ENCODE measurements at places on chromosomes 13 and 19.

DNA sequence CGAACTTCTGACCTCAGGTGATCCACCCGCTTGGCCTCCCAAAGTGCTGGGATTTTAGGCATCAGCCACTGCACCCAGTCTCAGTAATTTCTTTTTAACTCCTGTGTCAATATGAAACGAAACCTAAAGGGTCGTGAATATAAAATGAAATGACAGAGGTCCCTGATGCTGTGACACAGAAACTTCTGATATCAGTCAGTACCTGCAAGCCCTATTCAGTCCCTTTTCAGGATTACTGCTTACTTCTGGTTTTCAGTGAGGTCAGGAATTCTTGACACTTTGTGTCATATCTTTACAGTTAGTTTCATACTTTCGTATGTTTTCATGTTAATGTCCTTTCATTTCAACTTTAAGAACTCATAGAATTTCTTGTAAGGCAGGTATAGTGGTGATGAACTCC is 58.7 kb downstream of the RNF17 start:
- no peak for DNase-seq

DNA sequence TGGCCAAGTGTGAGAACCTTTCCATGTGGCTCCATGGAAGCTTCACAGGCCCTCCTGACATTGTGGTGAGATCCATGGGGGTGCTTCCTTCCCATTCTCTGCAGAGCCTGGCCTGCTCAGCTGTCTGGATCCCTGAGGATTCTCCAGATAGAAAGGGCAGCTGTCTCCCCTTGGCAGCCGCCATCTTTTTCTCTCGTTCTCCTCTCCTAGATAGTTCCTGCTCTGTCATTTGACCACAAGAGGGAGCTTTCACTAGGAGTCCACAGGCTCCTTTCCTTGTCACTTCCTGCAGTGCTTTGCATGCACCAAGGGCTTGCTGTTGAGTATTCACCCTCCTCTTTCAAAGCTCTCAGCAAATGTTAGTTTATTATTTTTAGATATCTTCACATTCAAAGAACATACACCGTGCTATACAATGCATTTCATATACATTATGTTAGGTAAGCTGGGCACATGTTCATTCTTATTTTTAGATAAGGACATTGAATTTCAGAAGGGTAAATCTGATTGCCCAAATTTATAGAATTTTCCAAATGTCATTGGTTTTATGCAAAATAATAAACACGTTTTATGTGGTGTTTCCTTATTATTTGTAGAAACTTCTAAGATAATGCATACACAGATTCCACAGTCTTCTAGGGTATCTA is 133.2 kb downstream of the FRY start:
- no peak for DNase-seq

GRCh38 chr13:112617754-112618375 is 29.9 kb upstream of the TUBGCP3 start:
- DNase-seq, result no peak

DNA sequence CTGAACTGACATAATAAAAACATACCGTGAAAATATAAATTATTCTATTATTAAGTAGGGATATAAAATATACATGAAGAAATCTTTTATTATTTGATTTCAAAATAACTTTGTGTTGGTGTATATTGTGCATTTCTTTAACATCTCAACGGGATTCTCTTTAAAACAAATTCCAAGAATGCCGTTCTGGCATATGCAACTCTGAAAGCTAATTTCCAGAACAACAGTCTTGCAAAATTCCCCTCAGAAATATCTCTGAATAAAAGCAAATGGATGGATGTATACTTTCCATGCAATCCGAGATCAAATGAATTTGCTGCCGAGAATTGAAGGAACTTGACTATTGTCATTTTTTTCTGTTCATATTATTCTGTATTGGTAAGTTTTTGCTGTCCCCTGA is 1579.8 kb downstream of the PCDH9 start:
- DNase-seq, result no peak

- no peak for DNase-seq
These were observed 3.8 kb downstream of the F7 start for GRCh38 chr13:113109151-113110047.

DNA sequence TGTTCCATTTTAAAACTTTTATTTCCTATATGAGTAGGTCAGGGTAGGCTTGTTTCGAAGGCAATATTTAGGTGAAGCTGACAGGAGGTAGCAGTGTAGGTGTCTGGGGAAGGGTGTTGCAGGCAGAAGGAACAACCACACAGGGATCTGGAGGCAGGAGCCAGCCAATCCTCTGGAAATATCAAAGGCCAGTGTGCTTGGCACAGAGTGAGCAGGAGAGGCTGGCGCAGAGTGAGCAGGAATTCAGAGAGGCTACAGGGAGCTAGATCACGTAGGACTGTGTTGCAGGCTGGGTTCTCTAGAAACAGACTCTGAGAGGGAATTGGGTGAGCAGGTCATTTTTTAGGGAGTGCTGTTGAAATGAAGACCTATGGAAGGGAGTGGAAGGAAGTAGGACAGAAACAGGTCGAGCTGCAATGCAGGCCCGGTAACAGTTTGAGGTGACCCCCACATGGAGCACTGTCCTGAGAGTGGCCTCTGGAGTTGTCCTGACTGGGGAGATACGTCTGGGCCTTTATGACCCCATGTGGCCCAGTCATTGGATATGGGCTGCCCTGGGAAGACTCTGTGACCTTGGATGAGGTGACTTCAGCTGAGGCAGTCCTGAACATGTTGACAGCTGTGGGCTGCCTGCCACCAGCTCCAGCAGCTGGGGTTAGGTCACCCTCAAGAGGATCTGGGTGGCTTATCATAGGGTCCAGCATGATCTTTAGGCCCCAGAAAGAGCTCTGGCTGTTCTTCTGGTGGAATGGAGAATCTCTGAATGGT is 51.7 kb downstream of the ERCC5 start:
- no peak for DNase-seq

DNA sequence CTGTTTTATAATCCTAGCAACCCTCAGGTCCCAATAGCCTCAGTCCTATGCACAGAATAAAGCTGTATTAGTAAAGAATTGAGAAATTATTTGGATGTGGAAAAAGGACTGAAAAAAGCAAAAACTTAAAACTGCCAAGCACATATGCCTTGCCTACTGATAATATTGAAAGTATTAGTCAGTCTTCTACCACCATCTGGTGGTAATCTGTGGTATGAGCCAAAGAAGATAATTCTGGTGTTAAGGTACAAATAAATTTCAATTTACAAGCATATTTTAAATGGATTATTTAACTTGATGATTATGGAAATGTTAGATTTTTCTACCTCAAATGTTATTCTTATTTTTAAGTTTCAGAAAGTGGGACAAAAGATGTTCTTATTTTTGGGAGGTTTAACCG is 460.3 kb upstream of the KLHL1 start:
- no peak for DNase-seq

GRCh38 chr19:35773020-35773806 is 2.2 kb upstream of the ARHGAP33 start:
- DNase-seq, result no peak

- no peak for DNase-seq
These were observed 1135.0 kb downstream of the SLITRK1 start for GRCh38 chr13:82747291-82747690.

- DNase-seq, result no peak
These were observed 473.0 kb upstream of the SLC10A2 start for GRCh38 chr13:103539265-103539664.

DNA sequence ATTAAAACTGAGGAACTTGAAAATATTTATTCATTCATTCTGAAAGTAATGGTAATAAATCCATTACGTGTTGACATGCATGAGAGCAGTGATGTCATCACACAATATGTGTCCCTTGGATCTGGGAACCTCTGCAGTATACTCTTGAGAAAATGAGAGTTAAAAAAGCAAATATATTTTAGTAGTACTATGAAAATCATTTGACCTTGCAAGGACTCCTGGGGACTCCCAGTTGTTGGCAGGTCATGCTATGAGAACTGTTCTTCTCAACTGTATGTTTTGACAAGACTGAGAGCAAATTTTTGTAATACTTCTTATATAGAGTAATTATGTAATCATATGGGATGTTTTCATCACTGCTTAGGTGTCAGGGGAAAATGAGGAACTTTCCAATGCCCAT is 249.4 kb downstream of the PCCA start:
- no peak for DNase-seq

GRCh38 chr13:41944229-41944628 is 16.7 kb downstream of the VWA8 start:
- DNase-seq, result no peak

GRCh38 chr13:97982286-97982685 is 28.8 kb downstream of the IPO5 start:
- no peak for DNase-seq

- DNase-seq, result no peak
These were observed 13.6 kb downstream of the UFM1 start for GRCh38 chr13:38363219-38363618.

DNA sequence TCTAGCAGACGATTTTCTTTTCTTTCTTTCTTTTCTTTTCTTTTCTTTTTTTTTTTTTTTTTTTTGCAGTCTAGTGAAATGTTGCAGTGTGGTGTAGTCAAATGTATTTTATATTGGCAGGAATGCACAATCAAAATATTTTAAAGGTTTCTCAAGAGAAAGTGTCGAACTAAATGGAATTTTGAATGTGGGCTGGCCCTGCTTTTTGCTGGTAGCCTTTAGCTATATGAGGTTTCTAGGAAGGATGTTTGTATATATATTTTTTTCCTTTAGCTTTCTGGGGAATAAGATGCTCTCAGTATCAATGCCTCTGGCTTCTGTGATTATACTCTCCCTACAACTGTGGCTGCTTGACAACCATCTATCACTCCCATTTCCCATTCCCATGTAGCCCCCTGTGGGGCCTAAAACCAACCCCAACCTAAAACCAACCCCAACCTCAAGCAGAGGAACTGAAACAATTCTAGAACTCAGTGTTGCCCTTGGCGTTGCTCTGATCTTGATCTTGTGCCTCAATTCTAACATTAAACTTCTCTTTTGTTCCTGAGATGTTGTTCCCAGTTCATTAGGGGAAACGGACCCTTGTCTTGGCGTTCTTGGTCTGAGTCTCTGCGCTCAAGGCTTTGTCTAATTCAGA is 27.1 kb downstream of the CYSLTR2 start:
- no peak for DNase-seq

GRCh38 chr13:78046331-78046730 is 127.7 kb upstream of the EDNRB start:
- DNase-seq, result no peak

DNA sequence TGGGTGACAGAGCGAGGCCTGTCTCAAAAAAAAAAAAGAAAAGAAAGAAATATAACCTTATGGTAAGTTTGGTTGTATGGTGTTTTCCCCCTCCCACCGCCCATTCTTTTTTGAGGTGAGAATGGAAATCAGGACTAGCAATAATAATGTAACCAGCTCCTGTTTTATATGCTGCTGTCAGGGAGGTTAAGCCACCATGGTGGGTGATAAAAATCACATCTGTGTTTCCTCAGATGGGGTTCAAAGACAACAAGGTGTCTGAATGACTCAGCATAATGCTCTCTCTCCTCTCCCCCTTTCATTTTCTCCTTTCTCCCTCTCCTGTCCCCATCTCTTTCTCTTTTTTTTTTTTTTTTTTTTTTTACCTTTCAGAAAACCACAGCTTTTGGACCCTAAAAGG is 28.3 kb upstream of the GARRE1 start:
- no peak for DNase-seq

DNA sequence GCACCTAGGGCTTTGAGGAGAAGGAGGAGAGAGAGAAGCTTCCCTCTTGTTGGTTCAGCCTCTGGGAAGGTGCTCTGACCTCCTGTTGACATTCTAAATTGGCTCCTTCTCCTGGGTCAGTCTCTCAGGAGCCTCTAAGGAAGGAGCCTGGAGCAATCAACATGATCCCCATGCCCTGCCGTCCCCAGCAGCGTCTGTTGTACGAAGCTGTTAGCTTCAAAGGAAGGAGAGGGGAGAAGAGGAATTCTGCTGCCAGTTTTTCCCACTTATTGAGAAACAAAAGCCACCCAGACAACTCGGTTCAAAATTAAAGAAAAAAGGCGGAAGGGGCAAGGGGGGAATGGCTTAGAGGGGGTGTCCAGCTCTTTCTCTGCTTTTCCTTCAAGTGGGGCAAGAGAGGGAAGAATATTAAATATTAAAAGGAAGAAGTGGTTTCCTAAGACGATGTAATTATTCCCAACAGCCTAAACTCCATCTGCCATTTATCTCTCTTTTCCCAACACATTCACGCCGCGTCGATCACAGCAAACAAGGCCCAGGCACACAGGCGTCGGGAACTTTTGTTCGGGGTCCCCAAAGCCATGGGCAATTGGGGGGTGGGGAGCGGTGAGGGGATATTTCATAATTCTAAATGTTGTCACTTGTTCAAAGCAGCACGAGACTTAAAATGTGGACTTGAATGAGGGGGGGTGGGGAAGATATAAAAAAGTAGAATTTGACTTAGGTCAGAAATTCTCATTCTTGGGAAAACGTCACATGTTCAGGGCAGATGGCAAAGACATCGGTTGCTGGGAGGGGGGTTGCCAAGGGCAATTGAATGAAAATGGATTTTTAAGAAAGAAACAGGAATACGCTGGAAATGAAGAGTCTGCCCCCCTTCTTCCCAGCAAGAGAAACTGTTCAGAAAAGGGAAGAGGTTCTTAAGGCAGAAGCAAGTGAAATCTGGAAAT is 116.8 kb upstream of the CACNA1A start:
- no peak for DNase-seq

DNA sequence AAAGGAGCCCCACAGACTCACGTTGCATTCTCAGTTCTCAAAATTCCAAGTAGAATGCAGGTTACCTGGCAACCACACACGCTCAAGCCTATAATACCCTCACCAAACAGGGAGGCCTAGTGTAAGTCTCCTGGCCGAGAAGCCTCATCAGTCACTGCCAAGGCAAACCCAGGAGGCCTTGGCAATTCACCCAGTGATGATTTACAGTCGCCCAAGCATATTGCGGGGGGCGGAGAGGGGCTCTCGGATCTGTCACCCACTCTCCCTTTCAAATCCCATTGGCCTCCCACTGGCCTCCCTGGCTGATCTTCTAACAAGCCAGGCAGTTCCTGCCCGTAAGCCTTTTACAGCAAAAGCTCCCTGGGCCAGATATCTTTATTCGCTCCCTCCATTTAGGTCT is 1.1 kb downstream of the AKAP8L start:
- DNase-seq, result no peak

GRCh38 chr19:58511353-58512208 is at the start of gene SLC27A5:
TSS of gene SLC27A5 (minus strand) at chr19:58511992. CDS start at chr19:58511955, 37 bp downstream.
- no peak for DNase-seq

GRCh38 chr19:35000647-35001501 is 751 bp downstream of the GRAMD1A start:
- DNase-seq, result no peak

DNA sequence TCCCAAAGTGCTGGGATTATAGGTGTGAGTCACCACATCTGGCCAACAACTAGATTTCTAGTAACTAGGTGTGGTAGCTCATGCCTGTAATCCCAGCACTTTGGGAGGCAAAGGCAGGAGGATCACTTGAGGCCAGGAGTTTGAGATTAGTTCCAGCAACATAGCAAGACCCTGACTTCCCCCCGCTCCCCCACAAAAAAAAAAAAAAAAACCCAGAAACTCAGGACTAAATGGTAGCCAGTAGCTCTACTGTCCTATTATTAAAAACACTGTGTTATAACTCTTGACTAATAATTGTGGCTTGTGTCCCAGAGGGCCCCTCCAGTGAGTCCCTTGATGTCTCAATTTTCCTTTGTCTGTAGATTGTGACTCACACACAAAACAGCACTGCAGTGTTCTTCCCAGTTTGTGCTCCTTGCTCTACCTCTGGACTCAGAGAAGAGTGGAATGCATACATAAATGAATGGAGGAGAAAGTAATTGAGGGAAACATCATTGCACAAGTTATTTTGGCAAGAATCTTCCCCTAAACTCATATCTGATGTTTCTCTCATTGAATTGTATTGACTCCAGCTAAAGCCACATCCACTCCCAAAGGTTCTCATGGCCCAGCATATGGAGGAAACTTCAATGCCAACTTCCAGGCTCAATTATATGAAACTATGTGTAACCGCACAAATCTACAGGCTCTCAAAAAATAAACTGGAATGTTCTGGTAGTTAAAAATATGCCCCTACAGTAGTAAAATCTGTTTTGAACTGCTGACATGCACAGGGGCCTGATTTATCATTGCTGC is 8.8 kb downstream of the TPT1 start:
- DNase-seq, result peak; percentile 72

All from AG04449 (cell line).